ENCODE measurements at places on chromosomes 4 and X.
A peak's percentile ranks its signal among the peaks of the same experiment; 100 is the strongest.

DNA sequence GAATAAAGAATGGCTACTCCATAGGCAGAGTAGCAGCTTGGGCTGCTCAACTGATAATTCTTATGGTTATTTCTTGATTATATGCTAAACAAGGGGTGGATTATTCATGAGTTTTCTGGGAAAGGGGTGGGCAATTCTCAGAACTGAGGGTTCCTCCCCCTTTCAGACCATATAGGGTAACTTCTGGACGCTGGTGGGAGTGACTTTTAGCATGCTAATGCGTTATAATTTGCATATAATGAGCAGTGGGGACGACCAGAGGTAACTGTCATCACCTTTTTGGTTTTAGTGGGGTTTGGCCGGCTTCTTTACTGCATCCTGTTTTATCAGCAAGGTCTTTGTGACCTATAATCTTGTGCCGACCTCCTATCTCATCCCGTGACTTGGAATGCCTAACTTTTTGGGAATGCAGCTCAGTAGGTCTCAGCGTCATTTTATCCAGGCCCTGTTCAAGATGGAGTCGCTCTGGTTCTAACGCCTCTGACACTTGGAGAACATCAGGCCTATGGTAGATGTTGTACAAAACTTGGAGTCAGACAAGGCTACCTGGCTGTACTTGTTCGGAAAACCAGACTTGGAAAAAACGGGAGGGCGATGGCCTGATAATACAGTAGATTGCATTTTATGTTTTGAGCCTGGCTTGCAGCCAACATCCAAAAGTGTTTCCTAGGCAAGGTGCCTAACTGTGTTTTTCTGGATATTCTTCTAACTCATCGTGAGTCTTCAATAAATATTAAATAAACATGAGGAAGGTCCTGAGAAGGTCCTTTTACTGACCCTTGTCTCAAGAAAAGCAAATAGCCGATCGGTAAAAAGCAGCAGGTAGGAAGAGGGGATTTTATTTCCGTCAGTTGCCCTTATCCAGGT is 1.8 kb upstream of the TMEM164 start:
- DNase-seq: no peak

DNA sequence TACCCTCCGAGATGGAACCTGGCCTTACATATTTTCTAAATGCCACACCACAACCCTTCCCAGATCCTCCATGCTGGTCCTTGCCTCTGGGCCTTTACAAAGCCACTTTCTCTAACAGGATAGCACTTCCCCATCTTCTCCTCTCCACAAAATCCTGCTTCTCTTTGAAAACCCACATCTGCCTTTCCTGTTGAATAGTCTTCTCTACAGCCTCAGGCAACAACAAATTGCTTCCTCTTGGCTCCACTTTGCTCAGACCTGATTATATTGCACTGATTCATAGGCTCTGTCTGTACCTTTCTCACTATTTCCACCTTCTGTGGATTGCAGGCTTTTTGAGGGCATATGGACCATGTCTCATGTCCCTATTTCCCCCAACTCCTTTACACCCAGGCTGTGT is 203.7 kb upstream of the MBNL3 start:
- no peak for DNase-seq

- peak; percentile 49 for DNase-seq
Observed at GRCh38 chr4:173301518-173302201, 32.5 kb downstream of the HMGB2 start.

- no peak for DNase-seq
Observed at GRCh38 chrX:95693365-95693764, 991.3 kb upstream of the DIAPH2 start.

DNA sequence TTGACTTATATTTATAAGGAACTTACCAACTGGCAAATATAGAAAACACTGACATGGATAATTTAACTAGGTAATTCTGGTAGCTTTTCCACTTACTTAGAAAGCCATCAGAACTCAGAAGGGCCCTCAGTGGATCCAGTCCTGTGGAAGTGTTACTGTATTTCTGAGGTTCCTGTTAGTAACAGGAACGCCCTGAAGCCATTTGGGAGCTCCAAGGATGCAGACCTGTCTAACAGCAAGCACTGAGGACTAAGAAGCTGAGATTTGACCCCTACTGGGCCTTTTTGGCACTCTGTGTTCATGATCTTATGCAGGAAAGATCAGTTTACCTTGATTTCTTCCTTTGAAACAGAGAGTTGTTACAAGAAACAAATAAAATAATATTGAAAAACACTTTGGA is 46.0 kb upstream of the TLL1 start:
- DNase-seq: no peak

GRCh38 chrX:7164174-7164573 is 16.2 kb upstream of the PUDP start:
- no peak for DNase-seq

DNA sequence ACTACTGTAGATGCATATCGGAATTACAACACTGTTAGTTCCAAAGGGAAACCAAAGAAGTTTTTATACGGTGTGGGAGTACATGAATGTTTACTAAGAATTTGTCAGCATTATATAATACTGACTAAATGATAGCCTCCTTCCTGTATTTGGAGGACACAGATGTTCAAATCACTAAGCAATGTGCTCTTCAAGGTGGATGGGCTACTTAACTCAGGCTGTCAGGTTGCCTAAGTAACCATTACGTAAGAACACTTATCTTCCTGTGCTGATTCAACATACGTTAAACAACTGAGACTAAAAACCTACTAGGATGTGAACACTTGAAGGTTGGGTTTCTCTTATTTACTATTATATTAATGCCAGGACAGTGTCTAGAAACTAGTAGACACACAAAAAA is 81.9 kb upstream of the HPGD start:
- DNase-seq: no peak

DNA sequence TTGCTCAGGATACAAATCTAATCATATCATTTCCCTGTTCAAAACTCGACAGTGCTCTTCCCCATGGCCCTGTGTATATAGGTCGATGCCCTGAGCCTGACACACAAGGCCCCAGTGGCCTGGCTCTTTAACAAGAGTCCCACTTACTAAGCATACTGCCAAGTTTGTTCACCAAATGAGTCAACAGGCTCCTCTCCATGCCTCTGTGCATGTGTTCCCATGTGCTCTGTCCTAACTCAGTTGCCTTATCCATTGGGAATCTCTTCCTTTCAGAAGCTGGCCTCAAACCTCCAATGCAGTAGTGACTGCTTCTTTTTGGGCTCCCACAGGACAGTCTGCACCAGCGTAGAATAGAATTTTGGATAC is 18.9 kb upstream of the CXCR3 start:
- DNase-seq: no peak

GRCh38 chrX:38656350-38656915 is 95.1 kb downstream of the TSPAN7 start:
- peak; percentile 9 for DNase-seq

- no peak for DNase-seq
Observed at GRCh38 chrX:13778916-13779315, 38.0 kb downstream of the GPM6B start.

DNA sequence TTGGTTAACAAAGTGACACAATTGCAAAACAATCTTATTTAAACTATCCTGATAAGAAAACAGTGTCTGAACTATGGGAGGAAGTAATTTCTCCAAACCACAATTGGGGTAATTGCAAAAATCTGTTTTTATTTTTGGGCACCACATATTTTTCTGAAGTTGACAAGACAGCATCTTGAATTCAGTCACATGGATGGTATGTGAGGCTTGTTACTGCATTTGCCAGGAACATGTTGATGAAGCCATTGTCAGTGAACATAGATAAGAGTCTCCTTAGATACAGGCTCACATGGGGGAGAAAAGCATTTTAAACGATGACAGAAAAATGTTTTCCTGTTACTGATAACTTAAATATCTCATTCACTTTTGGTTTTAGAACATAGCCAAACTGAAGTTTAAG is 5.5 kb upstream of the USP53 start:
- no peak for DNase-seq

GRCh38 chrX:6954836-6955235 is 192.7 kb upstream of the STS start:
- no peak for DNase-seq

DNA sequence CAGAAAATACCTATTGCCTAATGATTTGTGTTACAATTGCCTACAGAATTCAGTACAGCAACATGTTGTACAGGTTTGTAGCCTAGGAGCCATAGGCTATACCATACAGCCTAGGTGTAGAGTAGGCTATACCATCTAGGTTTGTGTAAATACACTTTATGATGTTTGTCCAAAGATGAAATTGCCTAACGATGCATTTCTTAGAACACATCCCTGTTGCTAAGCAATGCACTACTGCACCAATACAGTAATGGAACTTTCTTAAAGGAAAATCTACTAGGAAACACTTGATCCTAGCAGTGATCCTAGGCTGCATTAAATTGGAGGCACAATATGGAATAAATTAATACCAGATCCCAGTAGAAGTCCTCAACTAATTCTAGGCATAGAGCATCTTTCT is 18.3 kb downstream of the NOA1 start:
- peak; percentile 20 for DNase-seq

- no peak for DNase-seq
Observed at GRCh38 chr4:43556262-43556661, 663.7 kb downstream of the GRXCR1 start.

DNA sequence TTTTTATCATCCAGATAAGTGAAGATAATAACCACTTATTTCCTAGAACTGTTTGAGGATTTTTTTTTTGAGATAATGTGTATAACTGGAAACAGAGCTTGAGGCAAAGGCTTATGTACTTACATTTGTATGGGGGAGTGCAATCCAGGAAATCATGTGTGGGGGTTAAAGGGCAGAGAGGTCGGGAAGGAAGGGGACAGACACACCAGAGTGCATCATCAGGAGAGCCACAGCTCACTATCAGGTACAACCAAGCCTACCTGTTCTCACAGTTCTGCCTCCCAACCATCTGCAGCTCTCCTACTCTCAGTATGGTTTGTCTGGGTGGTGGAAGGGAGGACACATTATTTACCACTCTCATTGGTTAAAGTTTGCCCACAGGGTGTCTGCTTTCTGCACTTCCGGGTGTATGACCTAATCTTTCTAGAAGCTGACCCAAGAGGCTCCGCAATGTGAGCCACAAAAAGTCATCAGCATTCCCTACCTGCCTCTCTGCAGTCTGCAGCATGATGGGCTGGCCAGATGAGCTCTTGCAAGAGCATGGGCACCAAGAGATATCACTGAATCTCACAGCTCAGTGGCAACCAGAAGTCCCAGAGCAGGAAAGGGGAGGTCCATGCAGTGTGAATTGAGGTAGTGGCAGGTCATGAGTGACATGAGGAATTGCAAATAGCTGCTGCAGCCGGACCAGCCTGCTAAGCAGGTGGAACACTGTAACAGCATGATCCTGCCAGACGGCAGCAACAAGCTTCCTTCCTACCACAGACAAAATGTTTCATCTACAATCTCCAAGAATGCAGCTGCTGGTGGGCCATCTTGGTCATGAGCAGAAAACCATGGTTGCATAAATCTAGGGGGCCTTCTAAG is 36.9 kb upstream of the SPRY1 start:
- DNase-seq: no peak

DNA sequence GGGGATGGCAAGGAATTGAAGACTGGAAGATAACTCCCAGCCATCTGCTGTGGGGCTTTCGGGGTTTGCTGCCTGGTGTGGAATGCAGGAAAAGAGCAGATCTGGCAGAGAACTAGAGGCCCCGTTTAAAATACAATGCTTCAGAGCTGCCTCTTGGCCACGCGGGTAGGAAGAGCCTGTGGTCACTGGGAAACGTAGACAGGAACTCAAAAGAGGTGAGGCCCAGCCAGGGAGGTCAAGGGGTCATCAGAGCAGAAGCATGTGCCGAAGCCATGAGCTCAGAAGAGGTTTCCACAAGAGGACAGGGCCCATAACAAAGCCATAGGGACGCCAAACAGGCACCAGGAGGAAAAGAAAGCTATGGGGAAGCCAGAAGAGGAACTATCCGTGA is 14.5 kb upstream of the STS start:
- peak; percentile 4 for DNase-seq

DNA sequence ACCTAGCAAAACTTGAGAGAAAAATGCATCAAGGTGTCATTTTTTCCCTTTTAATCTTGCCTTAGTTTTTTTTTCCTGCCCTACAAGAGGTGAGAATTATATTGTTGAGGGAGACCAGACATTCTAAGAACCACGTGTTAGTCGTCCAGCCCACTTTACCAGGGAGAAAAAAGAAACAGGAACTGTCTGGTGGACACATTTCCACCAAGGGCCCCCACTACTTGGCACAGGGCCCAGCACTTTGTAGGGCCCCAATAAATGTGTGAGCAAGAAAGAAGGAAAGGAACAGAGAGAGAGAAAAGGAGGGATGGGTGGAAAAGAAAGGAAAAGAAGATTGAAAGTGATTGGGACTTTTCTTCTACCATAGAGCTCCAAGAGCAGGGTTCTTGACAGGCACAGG is 3.9 kb upstream of the EGFL6 start:
- DNase-seq: no peak

GRCh38 chr4:41614519-41614918 is 76.6 kb downstream of the LIMCH1 start:
- no peak for DNase-seq

Measured in eye (tissue), 1 donor.